ENCODE measurements at places on chromosomes 7 and 10.

- DNase-seq = no peak
Measured at GRCh38 chr10:34697351-34698247, 117.5 kb downstream of the PARD3 start.

DNA sequence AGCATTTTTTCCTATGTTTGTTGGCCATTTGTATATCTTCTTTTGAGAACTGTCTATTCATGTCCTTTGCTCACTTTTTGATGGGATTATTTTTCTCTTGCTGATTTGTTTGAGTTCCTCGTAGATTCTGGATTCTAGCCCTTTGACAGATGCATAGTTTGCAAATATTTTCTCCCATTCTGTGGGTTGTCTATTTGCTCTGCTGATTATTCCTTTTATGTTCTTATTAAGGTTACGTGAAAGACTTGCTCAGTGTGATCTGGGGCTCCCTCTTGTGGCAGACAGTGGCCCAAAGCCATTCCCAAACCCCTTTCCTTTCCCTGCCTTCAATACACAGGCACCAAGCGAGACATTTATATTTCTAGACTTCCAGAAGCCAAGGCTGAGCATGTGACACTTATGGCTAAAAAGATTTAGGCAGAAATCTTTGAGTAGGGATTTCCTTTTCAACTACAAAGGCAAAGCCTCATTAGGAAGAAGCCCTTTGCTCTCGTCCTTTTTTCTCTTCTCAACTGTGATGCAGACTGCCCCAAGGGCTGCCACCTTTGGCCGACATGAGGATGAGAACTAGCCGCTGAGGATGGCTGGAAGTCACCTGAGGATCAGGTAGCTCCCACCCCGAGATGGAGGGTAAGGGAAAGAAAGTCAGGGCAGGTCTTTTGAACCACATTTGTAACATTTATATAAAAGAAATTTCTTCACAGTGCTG is 23.6 kb downstream of the ST8SIA6 start:
- DNase-seq = peak; percentile 85

DNA sequence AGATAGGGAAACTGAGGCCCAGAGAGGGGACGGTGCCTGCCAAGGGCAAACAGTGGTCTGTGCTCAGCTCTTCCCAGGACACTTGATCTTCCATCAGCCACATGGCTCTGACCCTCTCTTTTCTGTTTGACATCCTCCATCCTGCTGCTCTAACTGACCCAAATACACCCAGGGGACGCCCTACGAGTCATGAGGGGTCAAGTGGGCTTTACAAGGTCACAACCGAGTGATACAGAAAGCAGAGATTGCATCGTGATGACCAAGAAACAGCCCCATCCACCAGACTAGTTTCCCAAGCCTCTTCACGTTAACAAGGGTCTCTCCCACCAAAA is 131.2 kb upstream of the UNC5B start:
- DNase-seq = peak; percentile 4

GRCh38 chr10:25725917-25726716 is 207.9 kb upstream of the MYO3A start:
- peak; percentile 53 for DNase-seq

GRCh38 chr7:106521541-106521940 is 139.4 kb downstream of the CCDC71L start:
- DNase-seq = no peak

GRCh38 chr10:49131507-49132361 is 2.1 kb downstream of the FAM170B start:
- no peak for DNase-seq

GRCh38 chr10:62057850-62058249 is 156.4 kb downstream of the ARID5B start:
- no peak for DNase-seq

- DNase-seq = no peak
Measured at GRCh38 chr10:123569436-123570035, 96.6 kb upstream of the GPR26 start.

GRCh38 chr7:2938514-2939192 is 94.5 kb upstream of the GNA12 start:
- DNase-seq = no peak

GRCh38 chr7:55349121-55349520 is 16.0 kb upstream of the LANCL2 start:
- no peak for DNase-seq

GRCh38 chr10:36265741-36266140 is 623.6 kb upstream of the FZD8 start:
- DNase-seq = no peak

GRCh38 chr10:14523286-14523685 is 192.6 kb upstream of the FRMD4A start:
- no peak for DNase-seq

DNA sequence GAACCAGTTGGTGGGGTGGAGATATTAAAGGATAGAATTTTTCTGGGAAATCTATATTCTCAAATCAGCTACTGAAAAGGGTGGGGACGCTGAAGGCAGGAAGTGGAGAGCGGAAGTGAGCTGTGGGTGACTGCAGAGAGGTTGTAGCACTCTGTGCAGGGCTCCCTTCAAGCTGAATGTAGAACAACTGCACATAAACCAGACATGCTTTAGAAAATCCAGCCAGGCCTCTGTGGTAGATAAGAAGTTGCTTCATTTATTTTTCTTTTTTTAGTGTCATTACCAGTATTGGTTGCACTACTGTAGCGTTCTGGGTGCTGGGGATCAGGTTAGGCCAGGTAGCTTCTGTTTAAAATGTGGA is 127.8 kb downstream of the CELF2 start:
- peak; percentile 49 for DNase-seq

- DNase-seq = no peak
Measured at GRCh38 chr10:89458784-89459183, 44.4 kb downstream of the IFIT5 start.

DNA sequence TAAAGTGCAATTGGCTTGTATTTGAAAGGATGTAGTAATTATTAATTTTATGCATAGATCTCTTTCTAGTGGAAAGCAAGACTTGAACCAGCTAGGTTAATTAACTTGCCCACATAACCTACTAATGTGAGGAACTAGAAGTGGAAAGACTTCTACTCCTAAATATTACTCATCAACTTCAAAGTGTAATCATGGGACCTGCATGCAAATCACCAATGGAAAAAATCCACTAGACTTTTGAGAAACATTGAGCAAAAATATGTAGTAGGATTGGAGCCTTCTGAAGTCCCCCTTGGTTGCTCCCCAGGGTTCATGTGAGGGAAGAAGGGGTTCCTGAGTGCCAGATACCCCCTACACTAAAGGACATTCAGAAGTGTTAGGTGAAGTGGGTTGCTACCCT is 240.2 kb downstream of the PTEN start:
- DNase-seq = no peak

- DNase-seq = no peak
Measured at GRCh38 chr7:85111761-85112160, 75.1 kb downstream of the SEMA3D start.

DNA sequence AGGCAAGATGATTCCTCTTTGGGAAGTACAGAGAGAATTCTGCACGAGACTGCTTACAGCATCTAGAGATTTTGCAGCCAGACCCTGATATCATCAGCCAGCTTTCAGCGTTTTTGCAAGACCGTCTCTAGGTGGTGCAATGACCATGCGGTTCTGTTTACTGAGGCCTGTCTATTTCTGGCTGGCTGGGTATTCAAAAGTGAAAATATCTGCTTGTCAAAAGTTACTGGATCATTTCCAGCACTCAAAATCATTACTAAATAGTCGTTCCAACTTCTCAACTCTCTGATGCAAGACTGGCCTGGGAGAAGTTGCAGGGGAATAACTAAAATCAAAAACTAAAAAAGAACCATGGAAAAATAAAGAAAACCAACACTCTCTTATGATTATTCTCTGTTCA is 240.1 kb downstream of the ELMO1 start:
- peak; percentile 49 for DNase-seq
